ENCODE measurements at places on chromosomes 7 and 10. TPM values are rescaled to one million over a fixed set of nuclear protein-coding genes. Genes with fewer than 3 reads are reported as not detected.
A peak's percentile ranks its signal among the peaks of the same experiment; 100 is the strongest.

Gene ERVW-1
- not detected for polyA plus RNA-seq

- no peak for DNase-seq
Measured at GRCh38 chr7:135736586-135737305, 8.8 kb upstream of the SLC13A4 start.

GRCh38 chr7:37657816-37658215 is 25.8 kb upstream of the GPR141 start:
- no peak for DNase-seq

GRCh38 chr10:51744235-51745000 is 45.0 kb upstream of the CSTF2T start:
- DNase-seq: no peak

Gene NUTM2B
- 0.25 TPM for polyA plus RNA-seq

DNA sequence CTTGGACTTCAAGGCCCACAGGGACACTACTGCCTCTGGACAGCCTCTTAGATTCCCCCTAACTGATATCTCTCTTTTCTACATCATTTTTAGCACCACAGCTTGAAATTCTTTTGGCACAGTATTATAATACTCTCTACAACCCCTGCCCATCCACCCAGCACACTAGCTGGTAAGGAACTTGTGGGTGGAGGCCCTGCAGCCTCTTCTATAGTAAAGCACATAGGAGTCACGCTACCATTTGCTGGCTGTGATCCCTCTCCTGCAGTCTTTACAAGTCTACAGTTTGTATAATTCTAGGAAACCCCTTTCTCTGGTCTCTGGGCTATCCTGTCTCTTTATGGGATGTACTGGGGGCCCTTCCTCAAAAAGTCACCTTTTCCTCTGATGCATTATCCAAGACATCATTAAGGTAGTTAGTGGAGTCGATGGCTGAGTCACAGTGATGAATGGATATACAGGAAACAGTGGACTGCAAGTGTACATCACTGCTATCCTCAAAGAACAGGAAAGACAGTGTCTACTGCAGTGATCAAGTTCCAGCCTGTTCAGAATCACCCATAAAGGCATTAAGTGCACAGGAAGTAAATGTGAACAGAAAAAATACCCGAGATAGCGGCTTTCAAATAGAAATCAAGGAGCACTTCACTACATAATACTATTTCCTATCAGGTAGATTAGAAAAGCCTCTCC is 54.4 kb downstream of the STK17A start:
- DNase-seq: no peak

DNA sequence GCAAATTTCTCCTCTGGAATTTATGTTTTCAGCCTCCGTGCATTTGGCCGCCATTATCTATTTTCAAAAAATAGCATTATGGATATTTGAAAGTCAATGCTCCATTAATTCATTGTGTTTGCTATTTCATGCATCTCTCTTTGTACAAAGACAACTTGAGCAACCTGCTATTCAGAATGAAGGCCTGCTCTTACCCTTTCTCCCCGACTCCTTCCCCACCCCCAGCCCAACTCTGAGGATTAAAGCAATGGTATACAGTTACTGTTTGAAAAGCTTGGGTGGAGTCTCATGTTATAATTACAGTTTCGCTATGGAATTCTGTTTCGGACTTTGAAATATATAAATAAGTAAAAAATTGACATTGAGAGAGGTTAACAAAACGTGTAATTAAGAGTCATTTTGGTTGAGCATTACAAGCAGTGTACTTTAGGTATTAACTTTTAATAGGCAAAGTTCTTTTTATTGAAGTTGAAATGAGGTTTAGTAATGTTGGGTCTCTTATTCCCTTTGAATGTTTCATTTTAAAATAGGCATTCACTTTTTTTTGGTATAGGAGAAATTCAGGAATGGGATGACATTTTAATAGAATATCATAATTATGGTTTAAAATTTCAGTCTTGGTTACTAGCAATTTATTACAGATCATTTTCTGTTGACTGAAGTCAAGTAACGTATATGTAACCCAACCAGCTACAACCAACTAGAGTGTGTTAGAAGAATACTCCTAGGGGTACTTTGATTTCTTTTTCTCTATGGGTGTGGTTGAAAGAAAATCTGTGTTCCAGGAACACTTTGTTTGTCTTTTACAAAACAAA is 93.1 kb downstream of the ARID5B start:
- no peak for DNase-seq

Gene MYH16
- 0.41 TPM for polyA plus RNA-seq

GRCh38 chr7:4772306-4772705 is 3.1 kb upstream of the AP5Z1 start:
- no peak for DNase-seq

- DNase-seq: no peak
Measured at GRCh38 chr10:13930120-13930519, 343.4 kb downstream of the PRPF18 start.

DNA sequence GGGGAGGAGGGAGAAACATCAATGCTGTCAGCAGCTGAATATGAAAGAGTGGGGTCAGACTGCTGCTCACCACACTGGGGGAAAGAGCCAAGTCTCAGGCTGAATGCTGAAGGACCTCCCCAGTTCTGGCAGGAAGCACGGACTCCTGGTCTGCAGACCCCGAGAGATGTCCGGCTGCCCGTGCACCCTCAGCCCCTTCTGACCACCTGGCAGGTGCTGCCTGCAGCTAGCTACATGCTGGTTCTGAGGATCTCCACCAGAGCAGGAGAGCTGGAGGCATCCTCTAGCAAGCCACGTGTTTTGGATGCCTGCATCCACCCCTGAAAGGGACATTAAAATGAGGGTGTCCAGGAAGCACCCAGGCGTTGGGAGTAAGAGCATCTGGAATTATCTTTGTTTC is 74.2 kb downstream of the HTR5A start:
- DNase-seq: no peak

Gene SEMA3D
- 48.7 TPM for polyA plus RNA-seq

- peak; percentile 71 for DNase-seq
Measured at GRCh38 chr7:537911-538634, 18.4 kb upstream of the PDGFA start.

GRCh38 chr10:17144757-17145156 is 15.1 kb upstream of the CUBN start:
- DNase-seq: no peak

GRCh38 chr7:106901828-106902441 is 36.9 kb downstream of the PIK3CG start:
- DNase-seq: no peak

- DNase-seq: no peak
Measured at GRCh38 chr7:7321681-7322080, 139.3 kb downstream of the C1GALT1 start.

DNA sequence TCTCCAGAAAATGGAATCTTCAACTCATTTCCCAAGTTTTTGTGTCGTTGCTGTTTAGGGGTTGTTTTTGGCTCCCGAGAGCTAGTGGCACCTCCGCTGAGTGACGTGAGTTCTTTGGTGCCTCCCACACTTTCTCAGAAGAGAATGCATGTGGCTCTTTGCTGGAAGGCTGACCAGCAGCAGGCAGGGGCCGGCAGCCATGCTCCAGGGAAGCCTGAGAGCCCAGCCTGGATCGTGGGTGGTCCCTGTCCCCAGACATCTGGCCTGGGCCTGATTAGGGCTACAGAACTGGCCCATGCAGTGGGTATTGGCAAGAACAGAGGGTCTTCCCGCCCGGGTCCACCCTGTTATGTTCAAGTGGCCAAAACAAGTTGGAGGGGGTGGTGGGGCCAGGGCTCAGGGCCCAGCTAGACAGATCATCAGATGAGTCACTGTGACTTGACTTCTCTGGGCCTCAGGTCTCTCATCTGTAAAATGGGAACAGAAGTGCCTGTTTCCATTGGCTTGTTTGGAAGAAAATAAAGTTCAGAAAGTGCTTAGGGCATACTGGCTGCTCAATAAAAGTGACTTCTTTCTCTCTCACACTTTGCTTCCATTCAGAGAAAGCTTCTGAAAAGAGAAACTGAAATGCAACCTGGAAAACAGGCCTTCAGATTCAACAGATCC is 83.1 kb downstream of the STRA8 start:
- DNase-seq: no peak

GRCh38 chr10:59839576-59839975 is 66.8 kb downstream of the CCDC6 start:
- no peak for DNase-seq

DNA sequence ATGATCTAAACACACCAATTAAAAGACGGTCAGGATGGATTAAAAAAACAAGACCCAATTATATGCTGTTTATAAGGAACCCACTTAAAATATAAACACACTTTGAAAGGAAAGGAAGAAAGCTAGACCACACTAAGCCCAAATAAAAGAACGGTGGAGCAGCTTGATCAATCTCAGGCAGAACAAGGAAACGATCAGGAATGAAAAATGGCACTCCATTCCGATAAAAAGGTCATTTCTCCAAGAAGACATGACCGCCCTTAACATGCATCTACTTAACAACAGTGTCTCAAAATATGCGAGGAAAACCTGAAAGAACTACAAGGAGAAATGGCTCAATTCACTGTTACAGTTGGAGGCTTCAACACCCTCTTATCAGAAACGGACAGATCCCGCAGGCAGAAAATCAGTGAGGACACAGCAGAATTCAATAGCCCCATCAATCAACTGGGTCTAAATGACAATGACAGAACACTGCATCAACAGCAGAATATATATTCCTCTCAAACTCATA is 210.0 kb downstream of the MAD1L1 start:
- DNase-seq: no peak

DNA sequence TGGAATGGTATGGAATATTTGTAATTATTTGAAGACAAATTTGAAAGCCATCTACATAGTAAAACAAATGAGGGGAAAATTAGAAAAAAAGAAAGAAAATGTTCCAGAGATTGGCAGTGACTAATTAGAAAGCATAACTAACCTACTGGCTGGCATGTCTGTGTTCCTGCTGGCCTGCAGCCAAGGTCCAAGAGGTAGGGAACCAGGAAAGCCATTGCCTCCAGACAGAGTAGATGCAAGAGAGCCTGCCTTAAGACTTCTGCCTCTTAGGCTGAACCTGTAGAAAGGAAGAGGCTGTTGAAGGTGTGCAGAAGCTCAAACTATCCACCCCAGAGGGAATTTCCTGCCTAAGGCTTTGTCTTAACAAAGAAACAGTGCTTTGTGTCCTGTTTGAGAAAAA is 982.0 kb downstream of the SORCS1 start:
- no peak for DNase-seq

DNA sequence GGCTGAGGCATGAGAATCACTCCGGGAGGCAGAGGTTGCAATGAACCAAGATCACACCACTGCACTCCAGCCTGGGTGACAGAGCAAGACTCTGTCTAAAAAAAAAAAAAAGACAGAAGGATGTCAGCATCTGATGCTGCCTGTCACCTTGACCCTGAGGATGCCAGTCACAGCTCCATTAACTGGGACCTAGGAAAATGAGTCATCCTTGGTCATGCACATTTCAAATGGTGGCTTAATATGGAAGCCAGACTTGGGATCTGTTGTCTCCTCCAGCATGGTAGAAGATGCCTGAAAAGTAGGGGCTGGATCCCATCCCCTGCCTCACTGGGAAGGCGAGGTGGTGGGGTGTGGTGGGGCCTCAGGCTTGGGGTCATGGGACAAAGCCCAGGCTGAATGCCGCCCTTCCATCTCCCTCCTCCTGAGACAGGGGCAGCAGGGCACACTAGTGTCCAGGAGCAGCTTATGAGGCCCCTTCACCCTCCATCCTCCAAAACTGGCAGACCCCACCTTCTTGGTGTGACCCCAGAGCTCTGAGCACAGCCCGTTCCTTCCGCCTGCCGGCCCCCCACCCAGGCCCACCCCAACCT is 1.3 kb downstream of the NOS3 start:
- DNase-seq: peak; percentile 17

Gene PODXL
- 86.0 TPM for polyA plus RNA-seq

GRCh38 chr10:24912215-24912614 is 40.2 kb downstream of the PRTFDC1 start:
- no peak for DNase-seq

DNA sequence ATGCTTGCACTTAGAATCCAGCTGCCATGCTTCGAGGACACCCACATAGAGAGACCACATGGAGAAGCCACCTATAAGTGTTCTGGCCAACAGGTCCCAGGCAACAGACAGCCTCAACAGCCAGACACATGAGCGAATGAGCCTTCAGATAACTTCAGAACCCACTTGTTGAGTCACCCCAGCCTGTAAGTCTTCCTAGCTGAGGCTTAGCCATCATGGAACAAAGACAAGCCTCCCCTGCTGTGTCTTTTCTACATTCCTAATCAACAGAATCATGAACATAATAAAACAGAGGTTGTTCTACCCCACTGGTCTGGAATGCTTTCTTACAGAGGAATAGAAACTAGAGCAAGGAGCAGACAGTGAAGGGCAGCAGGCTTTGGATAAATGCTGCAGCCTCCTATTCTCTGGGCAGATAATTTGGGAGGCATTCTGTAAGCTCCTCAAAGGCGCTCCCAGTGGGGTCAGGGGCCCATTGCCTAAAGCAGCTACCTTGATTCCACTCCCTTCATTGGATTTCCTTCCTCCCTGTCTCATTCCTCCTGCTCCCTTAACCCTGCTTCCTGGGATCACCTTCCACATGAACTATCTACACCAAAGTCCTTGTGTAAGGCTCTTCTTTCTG is 4.6 kb downstream of the TLL2 start:
- no peak for DNase-seq

Gene ENKUR
- polyA plus RNA-seq: 0.06 TPM
